ENCODE measurements at places on chromosomes 2 and 18.

DNA sequence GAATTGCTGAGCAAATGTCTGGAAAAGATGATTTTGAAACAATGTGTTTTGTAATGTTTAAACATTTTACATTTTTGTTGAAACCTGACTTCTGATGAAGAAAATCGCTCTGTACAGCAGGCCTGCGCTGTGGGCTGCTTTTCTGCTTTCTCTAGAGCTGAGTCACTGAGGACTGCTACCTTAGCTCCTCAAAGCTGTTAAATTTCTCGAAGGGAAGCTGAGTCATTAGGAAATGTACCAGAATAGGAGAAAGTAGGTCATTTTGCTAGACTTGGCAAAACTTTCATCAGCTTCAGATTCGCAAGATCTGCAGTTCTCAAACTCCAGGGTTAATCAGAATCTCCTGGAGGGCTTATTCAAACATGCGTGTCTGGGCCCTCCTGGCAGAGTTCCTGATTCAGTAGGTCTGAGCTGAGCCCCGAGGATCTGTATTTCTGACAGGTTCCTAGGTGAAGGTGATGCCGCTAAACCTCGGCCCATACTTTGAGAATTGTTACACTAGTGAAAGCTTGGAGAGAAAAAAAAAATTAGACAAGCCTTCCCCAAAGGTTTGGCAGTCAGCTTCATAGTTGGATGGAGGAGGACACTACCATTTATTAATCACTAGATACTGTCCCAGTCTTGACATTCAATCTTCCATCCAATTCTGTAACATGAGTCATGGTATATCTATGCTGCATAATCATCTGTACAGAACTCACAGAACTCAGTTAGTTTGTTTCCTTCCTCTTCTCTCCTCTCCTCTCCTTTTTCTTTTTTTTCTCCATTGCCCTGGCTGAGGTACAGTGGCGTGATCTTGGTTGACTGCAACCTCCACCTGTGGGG is 297.6 kb downstream of the PARD3B start:
- DNase-seq = no peak

DNA sequence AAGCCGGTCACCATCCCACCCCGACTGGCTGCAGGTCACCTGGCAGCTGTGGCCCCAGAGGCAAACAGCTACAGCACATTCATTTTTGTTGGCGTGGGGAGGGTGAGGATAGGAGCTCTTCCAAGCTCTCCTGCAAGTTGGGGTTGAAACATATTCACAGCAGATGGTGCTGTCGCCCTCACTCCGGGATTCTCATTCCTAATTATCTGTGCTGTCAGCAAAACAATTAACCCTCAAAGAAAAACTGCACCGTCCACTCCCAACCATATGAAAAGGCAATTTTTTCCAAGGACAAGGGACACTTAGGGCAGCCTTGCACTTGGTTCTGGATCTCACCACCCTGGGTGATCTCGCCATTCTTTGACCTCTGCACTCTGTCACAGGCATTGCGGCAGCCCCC is 68.6 kb downstream of the ZBTB7C start:
- DNase-seq = no peak

DNA sequence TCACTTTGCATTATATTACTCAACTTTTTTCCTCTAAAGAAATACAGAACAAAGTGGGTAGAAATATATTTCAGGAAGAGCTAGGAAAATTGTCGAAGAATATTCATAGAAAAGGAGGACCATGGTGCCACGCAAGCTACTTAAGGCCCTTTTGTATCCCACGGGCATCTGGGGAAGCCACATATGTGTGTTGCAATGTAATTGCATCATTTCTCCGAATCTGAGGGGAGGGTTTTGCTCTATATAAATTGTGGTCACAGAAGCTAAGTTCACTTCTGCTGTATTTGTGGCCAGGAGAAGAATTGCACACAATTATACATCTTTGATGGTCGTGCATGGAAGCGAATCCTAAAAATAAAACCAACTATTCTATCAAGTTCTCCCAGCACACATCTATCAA is 360.3 kb downstream of the IRS1 start:
- DNase-seq = no peak

GRCh38 chr2:119230219-119231185 is 6.9 kb downstream of the STEAP3 start:
- DNase-seq = no peak

- no peak for DNase-seq
Measured at GRCh38 chr2:69184224-69184623, 171.2 kb downstream of the ANTXR1 start.

DNA sequence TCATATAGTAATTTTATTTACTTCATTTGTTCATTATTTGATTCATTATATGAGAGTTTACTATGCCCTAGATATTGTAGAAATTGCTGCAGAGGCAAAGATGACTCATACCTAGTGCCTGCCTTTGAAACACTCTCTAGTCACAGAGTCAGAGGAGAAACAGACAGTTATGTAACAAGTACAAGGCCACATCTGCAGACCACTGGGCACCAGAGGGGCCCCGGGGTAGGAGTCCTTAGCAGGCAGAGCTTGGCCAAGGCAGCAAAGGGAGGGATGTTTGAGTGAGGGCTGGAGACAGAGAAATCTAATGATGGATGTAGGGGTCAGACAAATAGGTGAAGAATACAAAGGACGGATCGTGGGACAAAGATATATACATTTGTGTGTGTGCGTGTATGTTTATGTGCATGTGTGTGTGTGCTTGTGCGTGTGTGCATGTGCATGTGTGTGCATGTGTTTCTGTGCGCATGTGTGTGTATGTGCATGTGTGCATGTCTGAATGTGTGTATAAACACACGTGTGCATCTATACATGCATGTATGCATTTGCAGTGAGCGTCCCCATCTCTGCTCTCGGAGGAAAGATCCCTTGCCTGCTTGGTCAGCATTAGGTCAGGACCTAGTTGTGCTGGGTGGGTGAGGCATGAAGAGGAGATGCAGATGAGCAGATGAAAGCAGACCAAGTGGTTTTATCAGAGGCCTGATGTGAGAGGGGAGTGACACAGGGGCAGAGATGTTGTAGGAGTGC is 170.6 kb upstream of the MYT1L start:
- no peak for DNase-seq

GRCh38 chr18:27704736-27705361 is 472.1 kb downstream of the CDH2 start:
- peak; percentile 18 for DNase-seq

DNA sequence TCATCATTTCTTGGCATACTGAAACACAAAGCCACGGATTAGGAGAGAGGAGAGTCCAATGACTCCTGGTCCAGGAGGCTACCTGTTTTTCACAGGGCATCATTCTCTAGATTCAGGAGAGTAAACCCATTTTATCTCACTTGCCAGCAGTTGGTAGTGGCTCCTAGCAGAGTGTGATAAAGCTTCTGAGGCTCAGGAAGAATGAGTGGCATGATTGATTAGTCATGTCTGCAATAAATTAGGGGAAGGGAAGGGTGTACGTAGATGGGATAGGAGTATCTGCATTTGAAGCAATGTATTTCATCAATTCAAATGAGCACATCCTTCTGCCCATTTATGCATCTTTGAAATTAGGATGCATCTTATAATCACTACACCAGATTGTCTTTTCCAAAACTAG is 31.1 kb upstream of the PNO1 start:
- DNase-seq = no peak

- no peak for DNase-seq
Measured at GRCh38 chr18:13137670-13138419, 80.7 kb upstream of the LDLRAD4 start.

DNA sequence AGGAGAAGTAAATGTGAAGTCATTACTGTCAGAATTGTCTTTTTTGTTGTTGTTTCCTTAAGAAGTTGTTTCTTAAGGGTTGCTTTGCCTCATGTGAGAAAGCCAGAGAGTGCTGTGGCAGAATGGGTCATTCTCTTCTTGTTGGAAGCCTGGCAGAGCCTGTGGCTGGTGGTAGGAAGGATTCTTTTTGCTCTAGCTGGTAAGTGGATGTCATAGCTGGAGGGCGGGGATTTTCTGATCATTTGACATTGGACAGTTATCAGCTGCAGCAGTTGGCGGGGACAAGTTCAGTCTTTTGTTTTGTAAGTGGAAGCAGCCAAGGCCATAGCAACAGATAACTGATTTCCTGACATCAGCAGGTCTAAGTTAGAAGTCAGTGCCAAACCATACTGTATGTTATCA is 5.5 kb upstream of the RMDN2 start:
- no peak for DNase-seq

DNA sequence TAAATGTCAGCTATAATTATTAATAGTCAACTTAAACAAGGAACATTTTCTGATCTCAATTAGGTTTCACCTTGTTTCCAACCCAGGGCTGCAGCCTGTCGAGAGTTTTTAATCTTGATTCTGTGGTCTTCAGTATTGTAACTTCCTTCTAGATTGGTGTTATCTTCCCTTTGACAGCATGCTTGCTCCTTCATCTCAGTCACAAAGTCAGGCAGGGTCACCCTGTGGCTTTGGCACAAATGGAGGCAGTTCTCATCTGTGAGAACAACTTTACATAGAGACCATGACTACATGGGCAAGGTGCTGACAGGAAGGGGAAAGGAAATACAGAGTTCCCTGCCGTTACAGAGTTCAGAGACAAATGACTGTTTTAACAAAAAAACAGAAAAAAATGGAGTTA is 50.5 kb downstream of the HNRNPLL start:
- DNase-seq = no peak

All from right renal pelvis (tissue), 4 donors.